ENCODE measurements at places on chromosomes 1 and 21. TPM values are rescaled to one million over a fixed set of nuclear protein-coding genes. Genes with fewer than 3 reads are reported as not detected.

ACTL8 gene
- not detected for total RNA-seq

AMIGO1 gene
- 1.6 TPM for total RNA-seq

ATP6V1G3 gene
- not detected for total RNA-seq

MYCL gene
- 10.3 TPM for total RNA-seq

LMX1A gene
- total RNA-seq: not detected

PLEKHG5 gene
- total RNA-seq: 44.1 TPM

KCNQ4 gene
- total RNA-seq: under 0.01 TPM
